GM12878 (cell line): ENCODE measurements at places on chromosomes 5 and 9. TPM values are rescaled to one million over a fixed set of nuclear protein-coding genes. Genes with fewer than 3 reads are reported as not detected.

DNA sequence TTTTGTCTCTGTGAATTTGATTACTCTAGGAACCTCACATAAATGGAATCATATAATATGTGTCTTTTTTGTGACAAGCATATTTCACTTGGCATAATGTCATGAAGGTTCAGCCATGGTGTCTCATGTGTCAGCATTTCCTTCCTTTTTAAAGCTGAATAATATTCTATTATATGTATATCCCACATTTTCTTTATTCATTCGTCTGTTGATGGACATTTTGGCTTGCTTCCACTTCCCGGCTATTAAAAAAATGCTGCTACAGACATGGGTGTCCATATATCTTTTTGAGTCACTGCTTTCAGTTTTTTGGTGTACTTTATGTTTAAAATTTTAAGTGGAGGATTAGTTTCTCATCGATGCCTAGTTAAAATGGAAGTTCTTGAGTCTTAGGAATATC is 59.8 kb upstream of the C5orf63 start:
- DNase-seq, result no peak

DNA sequence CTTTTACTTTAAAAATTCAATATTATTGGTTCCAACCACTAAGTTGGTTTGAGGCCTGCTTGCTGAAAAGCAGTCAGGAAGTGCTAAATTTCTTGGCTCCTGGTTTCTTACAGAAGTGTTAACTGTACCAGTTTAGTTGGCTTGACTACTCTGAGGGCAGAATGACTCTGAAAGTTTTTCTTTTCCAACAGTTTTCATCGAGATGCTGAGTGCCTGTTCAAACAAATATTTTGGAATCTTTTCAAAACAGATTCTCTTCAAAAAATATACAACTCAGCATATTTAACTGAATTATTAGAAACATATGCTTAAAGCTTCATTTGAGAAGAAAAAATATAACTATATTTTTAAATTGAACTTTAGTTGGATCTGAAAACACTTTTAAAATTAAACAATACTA is 37.0 kb downstream of the SLC38A9 start:
- DNase-seq, result no peak

GRCh38 chr5:109676920-109677319 is 12.8 kb upstream of the MAN2A1 start:
- DNase-seq, result no peak

DNA sequence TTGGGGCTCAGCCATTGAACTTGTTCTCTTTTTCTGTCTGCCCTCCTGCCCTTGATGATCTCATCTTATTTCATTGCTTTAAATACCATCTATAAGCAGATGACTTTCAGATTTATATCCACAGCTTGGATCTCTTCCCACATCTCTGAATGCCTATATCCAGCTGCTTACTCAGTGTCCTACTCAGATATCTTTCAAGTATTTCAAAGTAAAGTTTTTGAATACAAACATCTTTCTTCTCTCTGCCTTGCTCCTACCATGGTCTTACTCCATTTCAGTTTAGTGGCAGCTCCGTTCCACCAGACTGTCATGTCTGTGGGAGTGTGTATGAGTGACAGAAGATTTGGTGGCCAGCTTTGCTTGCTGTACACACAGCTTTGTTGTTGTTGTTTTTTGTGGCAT is 59.7 kb downstream of the ERBIN start:
- no peak for DNase-seq

DNA sequence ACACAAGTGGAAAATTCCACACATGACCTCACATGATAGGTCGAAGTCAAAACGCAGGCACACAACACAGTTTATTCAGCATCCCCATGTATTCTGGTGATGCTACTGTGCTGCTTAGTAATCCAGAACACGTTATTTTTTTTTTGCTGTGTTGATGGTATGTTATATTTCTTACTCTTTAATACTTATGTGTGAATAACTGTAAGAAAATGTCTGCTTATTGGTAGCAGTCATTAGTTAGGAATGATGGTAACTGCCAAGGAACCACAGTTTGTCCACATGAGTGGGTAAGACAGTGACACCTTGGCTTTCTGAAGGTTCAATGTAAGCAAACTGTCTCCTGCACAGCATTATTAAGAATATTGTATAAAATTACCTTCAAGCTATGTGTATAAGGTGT is 107.7 kb upstream of the DAPK1 start:
- DNase-seq, result no peak

GRCh38 chr5:178331491-178331996 is 98.9 kb upstream of the PHYKPL start:
- no peak for DNase-seq

DNA sequence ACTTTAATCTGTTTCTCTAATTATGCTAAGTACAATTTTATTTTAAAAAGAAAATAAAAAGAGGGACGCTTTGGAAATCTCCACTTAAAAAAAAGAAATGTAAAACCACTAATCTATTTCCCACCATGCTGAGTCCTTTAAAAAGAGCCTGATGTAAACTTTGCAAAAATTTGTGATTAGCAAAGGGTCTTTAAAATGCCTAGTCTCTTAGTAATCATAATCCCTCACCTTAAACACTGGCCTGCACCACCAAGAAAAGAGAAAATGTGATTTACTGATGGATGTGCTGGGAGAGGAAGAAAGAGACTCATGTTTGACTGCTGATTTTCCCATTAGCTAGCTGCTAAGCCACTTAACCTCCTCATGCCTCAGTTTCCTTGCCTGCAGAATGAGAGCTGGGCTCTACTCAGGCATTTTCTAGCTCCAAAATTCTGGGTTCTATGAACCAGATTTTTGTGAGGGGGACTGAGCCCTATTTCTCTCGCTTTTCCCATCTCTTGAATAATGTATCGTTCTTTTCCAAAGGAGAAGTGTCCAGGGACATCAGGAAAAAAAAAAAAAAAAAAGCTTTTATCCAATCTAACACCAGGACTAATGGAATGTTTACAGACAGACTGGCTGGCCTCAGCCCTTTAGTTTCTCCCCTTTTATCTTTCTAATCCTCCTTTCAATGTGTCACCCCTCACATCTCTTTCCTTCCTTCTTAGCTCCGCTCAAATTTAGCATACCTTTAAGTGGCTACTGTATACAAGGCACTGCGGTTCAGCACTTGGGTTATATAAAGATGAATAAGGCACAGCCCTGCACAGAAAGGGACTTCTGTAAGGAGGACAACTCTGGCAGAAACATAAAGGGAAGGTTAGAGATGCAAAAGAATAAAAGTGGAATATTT is 312.4 kb downstream of the ARL15 start:
- DNase-seq, result no peak

DNA sequence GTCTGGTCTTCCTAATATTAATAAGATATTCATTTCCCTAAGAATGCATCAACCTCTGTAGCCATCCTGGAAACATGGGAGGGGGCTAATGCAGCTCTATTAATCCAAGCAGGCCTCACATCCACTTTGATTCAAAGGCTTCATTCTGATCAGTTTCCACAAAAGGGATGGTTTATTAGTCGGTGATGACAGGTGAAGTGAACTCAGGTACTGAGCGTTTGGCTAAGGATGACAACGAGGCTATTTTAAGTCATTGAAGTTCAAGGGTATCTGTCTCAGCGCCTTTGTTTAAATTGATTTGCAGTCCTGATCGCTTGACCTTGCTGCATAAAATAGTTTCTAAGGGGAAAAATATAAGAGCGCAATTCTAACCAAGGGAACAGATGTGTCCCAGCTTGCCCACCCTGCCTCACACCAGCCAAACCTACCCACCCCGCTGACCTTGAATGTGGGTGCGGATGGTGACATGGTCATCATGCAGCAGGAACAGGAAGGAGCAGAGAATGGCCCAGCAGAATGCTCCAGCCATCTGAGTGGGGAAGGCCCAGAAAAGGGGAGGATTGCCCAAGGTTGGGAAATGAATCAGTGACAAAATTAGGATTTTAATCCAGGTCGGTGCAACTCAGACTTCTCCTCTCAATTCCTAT is 70.5 kb upstream of the ZNF618 start:
- DNase-seq, result no peak

GRCh38 chr9:133517711-133518110 is 7.0 kb downstream of the MYMK start:
- no peak for DNase-seq

DNA sequence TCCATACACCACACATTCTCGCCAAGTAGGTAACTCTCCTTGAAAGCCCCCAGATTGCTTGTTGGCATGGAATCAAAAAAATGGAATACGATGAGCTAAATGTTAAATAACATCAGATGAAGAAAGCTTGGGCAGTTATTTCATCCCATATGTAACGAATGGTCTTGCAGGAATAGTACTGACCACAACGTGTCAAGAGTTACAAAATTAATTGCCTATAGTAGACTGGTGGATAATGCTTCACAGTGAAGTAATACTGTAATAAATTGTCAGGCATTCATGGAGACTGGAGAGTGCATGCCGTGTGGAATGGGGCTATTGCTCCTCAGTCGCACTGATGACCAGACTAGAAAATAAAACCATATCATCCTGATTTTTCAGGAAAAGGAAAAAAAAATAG is 1628.7 kb downstream of the MAT2B start:
- DNase-seq, result no peak

- DNase-seq, result no peak
Measured at GRCh38 chr9:93655621-93656425, 79.4 kb downstream of the PHF2 start.

GRCh38 chr5:56986626-56986947 is 34.7 kb upstream of the MIER3 start:
- no peak for DNase-seq

GRCh38 chr5:81205058-81205457 is 28.1 kb upstream of the CKMT2 start:
- DNase-seq, result no peak

DNA sequence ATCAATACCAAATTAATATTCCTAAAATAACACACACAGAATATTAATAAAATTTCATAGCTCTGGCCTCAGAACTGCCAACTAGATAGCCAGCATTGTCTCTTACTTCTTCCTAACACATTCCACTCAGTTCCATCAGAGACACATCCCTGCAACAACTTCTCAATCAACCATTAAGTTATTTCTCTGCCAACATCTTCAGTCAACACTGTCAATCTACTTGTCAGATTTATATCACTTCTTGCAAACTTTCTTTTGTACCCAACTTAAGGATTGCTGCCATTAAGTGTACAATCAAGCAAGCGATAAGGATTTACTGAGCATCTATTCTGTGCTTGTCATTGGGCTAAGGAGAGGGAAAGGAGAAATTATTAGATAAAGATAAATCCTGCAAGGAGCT is 50.8 kb downstream of the PLCXD3 start:
- DNase-seq, result no peak

DNA sequence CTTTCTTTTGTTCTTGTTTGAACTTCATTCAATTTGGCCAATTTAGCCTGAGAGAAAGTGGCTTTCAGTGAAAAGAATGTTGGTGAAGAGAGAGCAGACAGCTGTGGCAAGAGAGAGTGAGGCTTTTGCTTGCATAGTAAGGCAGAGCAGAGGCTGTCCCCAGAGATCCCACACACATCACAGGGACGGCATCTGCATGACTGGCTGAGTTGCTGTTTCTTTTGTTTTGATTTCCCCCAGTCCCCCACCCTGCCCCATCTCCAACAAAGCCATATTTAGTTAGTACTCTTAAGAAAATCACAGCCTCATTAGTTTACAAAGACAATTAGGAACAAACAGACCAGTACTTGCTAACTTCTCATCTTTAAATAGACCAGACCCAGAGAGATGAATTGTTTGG is 363.9 kb upstream of the SEMA6A start:
- no peak for DNase-seq

GRCh38 chr5:124806373-124807077 is 60.1 kb upstream of the ZNF608 start:
- DNase-seq, result no peak

GRCh38 chr9:36914212-36914577 is 119.9 kb downstream of the PAX5 start:
- no peak for DNase-seq

- no peak for DNase-seq
Measured at GRCh38 chr9:134598884-134599245, 42.7 kb upstream of the COL5A1 start.

DNA sequence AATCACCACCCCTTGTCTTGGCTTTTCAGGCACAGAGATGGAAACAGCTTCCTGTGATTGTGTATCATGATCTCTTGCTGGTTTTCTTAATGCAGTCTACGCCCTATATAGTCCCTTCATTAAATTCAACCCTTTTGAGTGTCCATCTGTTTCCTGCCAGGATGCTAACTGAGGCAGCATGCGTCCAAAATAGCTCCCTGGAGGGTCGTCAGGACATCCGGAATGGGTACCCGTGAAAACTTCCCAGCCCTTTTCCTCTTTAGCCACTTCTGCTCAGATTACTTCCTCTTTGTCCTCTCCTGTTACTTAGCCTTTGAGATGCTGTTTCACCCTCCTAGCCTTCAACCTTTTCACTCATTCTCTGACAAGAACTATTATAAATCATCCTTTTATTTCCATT is 79.8 kb upstream of the KLF9 start:
- DNase-seq, result no peak

GRCh38 chr5:67426961-67427849 is 230.6 kb upstream of the CD180 start:
- DNase-seq, result no peak

DNA sequence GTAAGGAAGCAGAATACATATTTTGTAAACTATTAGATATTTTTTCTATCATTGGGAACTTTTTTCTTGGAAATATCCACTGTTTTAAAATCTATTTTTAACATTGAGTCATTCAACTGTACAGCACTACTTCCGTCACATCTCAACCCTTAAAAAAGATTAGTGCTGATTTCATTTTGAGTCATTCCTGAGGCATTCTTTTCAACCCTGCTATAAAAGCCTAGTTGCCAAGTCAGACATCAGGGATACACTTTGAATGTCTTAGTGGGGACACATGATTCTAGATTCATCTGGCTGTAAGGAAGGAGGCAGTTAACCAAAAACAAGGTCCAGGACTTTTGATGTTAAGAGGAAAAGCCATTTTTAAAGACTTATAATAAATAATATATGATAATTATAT is 160.9 kb downstream of the GIN1 start:
- DNase-seq, result no peak

- DNase-seq, result no peak
Measured at GRCh38 chr9:110769667-110770066, 101.1 kb downstream of the MUSK start.

DNA sequence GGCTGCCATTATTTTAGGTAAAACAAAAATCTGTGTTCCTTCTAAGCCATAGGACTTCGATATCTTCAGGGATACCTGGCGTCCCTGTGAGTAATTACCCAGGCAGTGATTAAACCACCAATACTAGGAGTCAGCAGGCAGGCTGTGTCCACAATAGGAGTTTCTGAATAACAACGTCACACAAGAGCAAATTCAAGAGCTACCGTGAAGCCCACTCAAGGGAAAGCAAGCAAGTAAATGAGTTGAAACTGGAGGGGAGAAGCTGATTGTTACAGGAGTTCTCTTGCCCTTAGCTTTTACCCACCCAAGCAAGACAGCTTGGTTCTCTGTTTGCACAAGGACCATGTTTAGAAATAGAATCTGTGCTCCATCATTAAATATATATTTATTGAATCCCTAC is 50.8 kb downstream of the SEMA5A start:
- no peak for DNase-seq

Gene SMIM33
- polyA plus RNA-seq, result 0.19 and 0.25 TPM in 2 replicates

Gene GLRA1
- not detected in 2 replicates for polyA plus RNA-seq

Gene ECSCR
- polyA plus RNA-seq, result 0.25 and 0.83 TPM in 2 replicates

Gene PCDH12
- polyA plus RNA-seq, result not detected in 2 replicates

Gene SLC45A2
- not detected in 2 replicates for polyA plus RNA-seq

Gene ADRB2
- polyA plus RNA-seq, result 0.28 and 0.34 TPM in 2 replicates

Gene KLF4
- 0.08 TPM in 1 of 2 replicates, not detected in the other for polyA plus RNA-seq

Gene CMYA5
- polyA plus RNA-seq, result 0.01 and 0.04 TPM in 2 replicates

Gene MAP1B
- 0.62 and 0.88 TPM in 2 replicates for polyA plus RNA-seq

Gene ZDHHC11B
- polyA plus RNA-seq, result not detected in 2 replicates

Gene CYFIP2
- 109 and 138 TPM in 2 replicates for polyA plus RNA-seq

Gene FAM78A
- 6.7 and 8.2 TPM in 2 replicates for polyA plus RNA-seq
